ENCODE measurements at places on chromosomes 1 and 21.

DNA sequence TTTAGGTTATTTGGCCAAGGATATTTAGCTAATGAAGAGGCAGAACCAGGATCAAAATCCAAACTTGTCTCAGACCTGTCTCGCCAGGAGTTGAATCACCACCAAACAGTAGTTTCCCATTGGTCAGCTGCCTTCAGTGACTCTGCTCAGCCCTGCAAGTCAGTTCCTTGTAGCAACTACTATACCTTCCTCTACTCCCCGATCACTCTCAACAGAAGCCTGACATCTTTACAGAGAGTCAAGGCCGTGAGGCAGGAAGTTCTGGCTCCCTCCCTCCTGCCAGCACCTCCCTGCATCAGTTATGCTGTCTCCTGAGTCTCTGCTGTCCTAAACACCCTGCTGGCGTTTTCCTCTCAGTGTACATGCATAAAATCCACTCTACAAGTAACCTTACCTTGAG lies 13.2 kb downstream of the PSMD4 start:
- no peak for DNase-seq

DNA sequence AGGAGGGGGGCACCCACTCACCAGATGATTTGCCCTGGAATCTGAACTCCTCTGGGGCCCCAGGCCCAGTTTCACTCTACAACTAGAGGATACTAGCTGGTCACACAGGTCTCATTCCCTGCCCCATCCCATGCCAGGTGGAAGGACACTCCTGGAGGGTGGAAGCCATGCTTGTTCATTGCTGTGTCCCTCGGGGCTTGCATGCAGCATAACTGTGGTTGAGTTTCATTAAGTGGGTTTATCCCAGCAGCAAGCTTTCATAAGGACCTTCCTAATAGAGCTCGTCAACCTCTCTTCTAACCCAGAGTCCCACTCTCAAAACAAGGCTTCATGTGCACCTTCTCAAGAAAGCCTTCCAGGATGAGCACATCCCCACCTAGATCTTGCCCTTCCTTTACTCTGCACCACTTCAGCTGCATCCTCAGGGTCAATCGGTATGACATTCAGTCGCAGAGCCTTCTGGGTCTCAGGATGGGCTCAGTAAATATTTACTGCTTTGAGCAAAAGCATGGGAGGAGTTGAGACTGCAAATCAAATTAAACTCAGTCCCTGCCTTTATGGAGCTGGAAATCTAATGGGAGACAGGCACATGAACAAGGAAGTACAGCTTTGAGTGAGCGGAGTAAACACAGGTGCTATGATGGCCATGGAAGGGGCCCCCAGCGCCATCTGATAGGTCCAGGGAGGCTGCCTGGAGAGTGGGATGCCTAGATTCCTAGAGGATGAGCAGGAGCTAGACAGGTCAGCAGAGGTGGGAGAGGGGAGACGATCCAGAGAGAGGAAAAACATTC lies 32.3 kb downstream of the LAMB3 start:
- no peak for DNase-seq

- no peak for DNase-seq
These were observed 28.2 kb upstream of the TMEM54 start for GRCh38 chr1:32929366-32929765.

DNA sequence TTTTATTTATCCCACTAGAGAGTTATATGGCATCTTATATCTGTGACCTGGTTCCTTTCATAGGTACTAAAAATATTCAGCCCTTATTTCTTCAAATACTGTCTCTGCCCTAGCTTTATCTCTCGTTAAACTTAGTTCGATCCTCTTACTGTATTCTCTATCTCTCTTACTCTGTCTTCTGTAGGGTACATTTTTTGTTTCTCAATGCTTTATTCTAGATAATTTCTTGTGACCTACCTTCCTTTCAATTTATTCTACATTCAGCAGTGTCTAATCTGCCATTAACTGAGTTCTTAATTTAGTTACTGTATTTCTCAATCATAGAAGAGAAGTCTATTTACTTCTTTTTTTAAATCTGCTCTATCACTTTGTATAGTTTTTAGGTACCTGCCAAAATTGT lies 1.8 kb upstream of the ZFP69 start:
- no peak for DNase-seq

GRCh38 chr1:20280341-20280740 lies 10.3 kb upstream of the VWA5B1 start:
- DNase-seq: no peak

- no peak for DNase-seq
These were observed 612.0 kb downstream of the MATN1 start for GRCh38 chr1:30111431-30111830.

- no peak for DNase-seq
These were observed 42.3 kb upstream of the PWP2 start for GRCh38 chr21:44064852-44065403.

DNA sequence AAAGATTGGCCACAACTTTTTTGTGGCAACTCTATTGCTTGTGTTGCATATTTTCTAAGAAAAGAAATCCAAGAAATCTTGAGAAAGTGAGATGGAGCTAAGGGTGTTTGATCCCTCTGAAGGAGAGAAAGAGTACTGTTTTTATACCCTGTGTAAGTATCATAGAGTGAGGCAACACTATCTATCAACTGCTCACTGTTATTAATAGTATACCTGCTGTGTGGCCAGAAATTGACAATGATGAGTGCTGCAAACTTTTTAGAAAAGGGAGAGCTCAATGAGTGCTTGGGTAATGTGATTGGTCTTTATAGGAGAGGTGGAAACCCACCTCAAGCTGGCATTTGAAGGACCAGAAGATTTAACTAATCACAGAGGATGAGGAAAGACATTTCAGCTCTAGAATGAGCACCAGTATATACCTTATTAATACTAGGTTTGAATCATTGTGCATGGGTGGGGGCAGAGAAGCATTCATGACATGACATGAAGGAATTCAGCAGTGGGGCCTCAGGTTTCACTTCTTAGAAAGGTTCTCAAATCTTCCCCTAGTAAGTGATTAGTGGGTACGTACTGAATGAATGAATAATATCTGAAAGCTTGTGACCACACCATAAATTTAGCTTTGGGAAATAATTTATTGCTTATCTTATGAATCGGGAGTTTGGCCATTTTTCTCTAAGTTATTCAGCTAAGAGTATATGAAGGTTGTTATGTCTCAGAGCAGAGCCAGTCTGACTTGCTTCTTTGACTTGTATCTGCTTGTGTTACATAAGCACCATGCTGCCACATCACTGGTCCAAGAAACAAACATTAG lies 169.2 kb upstream of the SGIP1 start:
- no peak for DNase-seq

GRCh38 chr1:17561247-17561548 lies 21.7 kb downstream of the ARHGEF10L start:
- no peak for DNase-seq

DNA sequence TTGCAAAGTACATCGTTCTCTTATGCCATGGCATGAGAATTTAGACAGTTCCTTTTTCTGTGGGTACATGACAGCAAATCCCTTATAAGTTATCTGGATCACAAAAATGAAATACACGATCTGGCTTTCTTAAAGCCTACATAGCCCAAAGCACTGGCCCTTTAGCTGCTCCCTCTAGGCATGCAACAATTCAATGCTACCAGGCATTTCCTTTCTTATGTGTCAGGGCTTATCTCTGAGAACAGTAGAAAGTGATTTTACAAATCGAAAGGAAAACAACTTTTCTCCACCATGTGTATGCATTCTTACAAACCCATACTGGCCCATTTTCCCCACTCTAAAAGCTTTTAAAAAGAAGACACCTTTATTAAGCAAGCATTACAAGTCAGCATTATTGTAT lies 139.7 kb downstream of the GRIK1 start:
- no peak for DNase-seq

DNA sequence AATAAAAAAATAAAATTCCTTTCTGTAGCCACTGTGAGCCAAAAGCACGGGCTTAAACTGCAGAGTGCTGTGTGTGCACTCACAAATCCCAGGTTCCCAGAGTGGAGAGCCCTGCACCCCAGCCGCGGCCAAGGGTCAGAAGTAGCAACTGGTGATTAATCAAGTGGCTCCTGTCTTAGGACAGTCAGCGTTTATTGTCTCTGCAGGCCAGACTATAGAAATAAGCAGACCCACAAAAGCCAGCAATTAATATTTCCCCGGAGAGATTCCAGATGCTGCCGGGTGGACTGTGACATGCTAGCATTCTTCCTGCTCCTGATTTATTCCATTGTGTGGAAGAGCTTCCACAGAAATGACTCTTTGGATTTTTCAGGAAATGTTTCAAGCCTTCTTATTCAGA lies 412.2 kb downstream of the KIF26B start:
- DNase-seq: no peak

GRCh38 chr1:216223486-216223885 lies 199.8 kb downstream of the USH2A start:
- DNase-seq: no peak

- no peak for DNase-seq
These were observed 258.3 kb upstream of the SGIP1 start for GRCh38 chr1:66275601-66276023.

DNA sequence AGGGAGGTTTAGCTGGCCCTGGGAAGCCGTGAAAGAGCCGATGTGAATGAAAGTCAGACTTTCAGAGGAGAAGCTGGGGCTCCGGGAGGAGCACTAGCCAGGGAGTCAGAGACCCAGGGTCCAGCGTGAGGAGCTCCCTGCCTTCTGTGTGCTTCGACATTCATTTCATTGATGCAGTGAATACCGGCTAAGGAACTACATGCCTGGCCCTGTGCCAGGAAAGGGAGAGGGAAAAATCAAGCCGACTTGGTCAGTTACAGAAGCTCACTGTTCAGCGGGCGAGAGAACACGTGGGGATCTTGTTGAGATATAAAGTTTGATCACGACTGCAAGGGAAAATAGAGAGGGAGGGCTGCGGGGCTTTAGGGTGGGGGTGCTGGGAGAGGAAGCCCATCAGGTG lies 76.7 kb upstream of the RUNX3 start:
- DNase-seq: no peak

DNA sequence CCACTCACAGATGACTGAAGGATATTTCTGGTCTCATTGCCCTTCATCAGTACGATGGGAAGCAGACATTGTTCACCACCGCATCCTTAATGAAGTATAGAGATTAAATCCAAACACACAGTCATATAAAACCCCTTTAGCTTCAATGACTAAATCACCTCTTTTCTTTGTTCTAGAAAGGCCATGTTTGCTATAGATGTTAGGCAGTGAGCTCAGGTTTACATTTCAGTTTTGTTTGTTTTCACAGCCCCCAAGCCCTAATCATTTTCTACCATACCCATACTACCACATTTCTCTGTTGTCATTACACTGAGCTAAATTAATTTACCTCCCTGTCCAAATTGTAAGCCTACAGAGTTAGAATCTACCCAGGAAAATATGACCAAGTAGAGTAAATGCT lies 385.1 kb downstream of the NTNG1 start:
- no peak for DNase-seq

Measured in nucleus accumbens (tissue), 56 donors.